ENCODE measurements at places on chromosomes 1 and 21.
A peak's percentile ranks its signal among the peaks of the same experiment; 100 is the strongest.

DNA sequence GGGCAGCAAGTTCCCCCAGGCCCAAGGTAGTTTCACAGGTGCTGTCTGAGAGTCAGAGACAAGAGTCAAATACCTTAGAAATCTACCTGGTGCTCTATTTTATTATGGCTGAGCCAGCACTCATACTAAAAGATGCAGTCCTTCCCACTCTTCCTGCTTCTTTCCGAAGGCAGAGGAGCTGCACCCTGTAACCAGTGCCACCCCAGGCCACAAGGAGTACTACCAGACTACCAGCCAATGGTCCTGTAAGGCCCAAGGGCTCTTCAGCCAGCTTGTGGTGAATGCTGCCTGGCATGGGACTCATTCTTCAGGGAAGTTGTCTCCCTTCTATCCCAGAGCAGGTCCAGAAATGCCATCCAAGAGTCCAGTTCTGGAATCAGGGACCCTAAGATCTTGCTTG is 203.8 kb upstream of the DUSP10 start:
- no peak for DNase-seq

DNA sequence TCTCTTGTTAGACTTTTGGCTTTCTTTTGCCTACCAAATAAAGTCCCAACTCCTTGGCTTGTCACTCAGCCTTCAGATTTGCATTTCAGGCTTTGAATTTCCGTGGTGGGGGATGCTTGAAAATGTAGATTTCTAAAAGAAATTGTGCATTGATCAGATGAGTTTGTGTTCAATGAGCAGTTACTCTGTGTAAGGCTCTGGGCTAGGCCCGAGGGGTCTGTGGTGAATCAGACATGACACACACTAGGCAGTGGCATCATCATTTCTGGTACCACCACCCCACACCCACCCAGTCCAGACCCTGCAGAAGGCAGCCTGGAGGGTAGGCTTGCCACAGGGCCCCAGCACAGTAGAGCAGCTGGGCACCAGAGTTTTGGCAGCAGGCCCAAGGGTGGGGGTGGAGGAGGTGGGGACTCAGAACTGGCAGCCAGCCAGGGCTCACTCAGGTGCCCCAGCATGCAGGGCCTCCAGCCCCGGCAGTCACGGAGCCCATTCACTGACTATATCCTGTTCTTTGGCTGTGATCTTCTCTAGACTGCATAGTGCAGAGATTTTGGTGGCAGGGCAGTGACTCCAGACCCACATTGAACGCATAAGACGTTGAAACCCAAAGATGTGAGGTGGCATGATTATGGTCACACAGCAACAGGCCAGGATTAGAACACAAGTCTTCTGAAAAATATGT is 97.2 kb upstream of the ARTN start:
- no peak for DNase-seq

DNA sequence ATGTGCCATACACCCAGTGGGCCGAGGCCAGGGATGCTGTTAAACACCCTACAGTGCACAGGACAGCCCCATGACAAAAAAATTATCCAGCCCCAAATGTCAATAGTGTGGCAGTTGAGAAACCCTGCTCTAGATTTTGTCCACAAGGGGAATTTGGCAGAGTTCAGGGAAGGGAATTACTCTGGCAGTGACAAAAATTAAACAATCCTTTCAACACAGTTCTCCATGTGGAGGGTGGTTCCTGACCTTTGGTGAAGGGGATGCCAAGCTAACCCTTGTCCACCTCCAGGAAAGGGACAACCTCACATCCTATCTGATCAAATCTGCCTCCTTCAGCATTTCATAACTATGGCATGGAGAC is 28.4 kb upstream of the CD84 start:
- DNase-seq, result no peak

GRCh38 chr1:161962091-161962887 is 61.4 kb downstream of the OLFML2B start:
- peak; percentile 18 for DNase-seq

DNA sequence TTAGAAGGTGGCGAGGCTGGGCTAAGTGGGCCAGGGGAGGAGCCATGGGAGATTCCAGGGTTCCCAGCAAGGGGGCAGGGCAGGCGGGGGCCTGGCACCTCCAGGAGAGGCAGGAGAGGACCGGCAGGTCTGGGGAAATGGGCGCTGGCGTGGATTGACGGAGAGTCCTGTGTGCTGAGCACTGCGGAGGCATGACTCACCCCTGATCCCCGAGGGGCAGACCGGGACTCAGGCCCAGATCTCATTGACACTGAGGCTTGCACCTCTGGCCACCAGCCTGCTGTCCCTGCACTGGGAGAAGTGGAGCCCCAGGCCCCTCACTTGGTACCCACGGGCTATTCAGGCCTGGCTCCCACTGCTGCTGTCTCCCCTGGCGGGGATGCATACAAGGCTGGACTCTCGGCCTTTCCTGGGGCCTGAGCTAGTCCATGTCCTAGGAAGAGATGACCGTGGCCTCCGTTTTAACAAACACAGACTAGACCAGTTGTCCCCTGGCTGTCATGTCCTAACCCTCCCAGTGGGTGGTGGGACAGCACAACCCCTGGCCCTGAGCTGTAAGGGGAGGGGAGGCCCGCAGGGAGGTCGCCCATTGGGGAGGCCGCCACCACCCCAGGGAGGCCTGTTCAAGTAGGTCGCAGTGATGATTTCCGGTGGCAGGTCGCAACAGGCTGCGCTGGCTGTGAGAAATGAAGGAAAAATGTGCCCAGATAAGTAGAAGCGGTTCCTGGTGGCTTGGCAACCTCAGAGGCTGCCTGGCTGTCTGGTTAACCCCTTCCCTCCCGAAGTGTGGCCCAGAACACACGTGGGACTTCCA is 39.7 kb downstream of the RIPK4 start:
- no peak for DNase-seq

- DNase-seq, result no peak
Observed at GRCh38 chr1:1677718-1678580, 14.6 kb downstream of the SLC35E2B start.

GRCh38 chr1:24888971-24889676 is 41.0 kb downstream of the RUNX3 start:
- no peak for DNase-seq

DNA sequence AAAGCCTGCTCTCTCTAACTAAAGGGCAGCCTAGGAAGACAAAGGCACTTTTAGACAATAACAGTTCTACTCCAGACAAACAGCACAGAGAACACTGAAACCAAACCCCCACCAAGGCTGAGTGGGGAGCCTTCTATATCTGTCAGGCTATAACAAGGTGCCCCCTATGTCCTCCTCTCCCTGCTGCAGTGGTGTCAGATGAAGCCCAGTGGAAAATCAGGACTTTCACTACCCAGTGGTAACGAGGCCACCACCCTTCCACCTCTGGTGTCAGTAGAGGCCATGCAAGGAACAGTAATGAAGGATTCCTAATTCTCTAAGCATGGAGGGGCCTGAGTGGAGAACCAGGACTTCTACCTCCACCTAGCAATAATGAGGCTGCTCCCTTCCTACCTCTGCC is 83.7 kb downstream of the ZSWIM5 start:
- DNase-seq, result no peak

- DNase-seq, result no peak
Observed at GRCh38 chr1:84825161-84825560, 67.8 kb downstream of the LPAR3 start.

DNA sequence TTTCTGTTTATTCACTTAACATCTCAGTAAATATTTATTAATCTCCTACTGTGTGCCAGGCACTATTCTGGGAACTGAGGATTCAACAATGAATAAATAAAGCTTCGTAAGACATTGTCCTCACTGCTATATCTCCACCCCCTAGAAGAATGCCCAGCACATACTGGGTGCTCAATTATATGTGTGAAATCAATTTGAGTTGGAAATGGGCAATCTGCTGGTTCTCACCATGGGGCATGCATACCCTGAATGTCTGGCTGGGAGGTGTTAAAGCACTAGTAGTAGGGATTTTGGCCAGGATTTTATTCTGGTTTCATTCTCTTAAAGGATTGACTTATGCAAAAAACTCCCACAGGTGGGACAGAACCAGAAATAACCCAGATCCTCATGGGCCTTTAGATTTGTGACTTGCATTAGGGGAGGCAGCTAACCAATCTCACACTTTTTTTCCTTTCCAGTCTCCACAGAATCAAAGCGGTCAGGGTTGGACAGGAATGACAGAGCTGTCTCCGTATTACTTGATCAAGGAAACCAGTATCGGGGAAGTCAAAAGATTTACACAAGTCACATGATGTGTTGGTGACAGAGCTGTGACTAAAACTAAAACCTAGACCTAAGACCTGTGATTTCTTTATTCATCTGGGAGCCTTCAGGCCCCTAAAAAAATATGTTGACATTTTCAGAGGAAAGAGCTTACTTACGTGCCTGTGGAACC is 12.8 kb downstream of the GFI1 start:
- DNase-seq, result no peak

DNA sequence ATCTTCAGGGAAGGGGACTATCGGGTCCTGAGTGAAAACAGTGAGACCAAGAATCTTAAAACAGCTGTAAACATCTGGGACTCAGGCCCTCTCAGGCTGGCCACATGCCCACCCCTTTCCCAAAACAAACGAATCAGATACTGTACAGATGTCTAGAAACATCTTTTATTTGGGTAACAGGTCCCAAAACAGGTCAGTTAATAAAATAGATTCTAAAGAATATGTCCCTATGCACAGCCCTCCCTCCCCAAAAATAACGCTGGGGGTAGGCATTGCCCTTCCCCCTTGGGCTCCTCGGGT is 499 bp upstream of the CRTC2 start:
- DNase-seq, result no peak

DNA sequence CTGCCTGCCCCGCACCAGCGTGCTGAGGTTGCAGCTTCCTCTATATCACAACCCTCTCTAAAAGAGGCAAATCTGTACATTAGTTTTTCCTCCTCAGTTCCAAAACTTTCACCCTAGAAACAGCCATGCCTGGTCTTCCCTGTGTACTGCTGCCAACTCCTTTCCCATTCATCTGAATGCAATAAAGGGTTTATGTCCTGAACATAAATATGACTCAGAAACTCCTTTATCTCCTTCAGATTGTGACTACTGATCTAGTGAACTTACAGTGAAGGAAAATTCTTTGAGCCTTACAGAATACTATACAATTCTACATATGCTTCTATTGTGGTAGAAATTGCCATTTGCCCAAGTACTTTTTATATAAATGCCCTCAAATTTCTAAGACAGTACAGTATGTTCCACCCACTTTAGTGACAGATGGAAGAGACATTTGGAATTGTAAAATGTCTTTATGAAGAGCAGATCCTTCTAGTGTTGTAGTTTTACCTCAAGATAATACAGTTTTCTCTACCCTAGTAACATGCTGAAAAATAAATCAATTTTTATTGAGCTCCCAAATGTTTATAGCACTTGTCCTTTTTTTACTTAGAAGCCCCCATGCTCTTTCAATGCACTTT is 345.1 kb upstream of the SNX7 start:
- DNase-seq, result no peak

DNA sequence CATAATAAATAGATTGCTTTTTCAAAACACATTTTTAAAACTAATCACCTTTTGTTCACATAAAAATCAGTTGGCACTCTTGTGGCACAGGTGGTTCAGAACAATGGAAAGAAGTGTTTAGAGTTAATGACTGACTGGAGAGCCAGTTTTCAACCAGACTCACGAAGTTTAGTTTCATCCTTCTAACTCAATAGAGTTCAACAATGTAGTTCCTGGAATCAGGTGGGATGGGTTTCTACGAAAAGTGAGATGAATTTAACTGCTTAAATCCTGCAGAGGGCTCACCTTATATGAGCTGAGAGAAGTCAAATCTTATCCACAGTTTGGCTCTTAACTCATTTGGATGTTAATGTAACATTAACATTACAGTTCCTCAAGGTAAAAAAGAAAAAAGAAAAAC is 116.5 kb downstream of the SMYD2 start:
- no peak for DNase-seq

- DNase-seq, result no peak
Observed at GRCh38 chr1:118258975-118259374, 73.9 kb upstream of the SPAG17 start.

DNA sequence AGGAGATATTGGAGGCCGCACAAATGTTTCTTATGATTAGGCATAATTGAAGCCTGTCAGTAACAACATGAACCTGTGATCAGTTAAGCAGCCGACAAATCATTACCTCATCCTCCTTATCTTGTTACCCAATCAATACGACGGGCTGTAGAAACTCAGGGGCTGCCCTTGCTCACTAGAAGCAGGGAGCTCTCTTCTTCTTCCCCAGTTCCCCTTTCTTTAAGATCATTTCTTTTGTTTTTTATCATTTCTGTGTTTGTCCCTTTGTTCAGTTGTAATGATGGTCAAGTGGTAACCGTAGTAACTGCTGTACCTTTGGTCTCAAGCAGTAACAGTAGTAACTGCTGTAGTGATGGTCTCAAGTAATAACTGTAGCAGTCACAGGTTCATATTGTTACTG is 13.8 kb upstream of the FCGR2A start:
- no peak for DNase-seq

GRCh38 chr1:154276797-154277196 is 4.4 kb downstream of the HAX1 start:
- DNase-seq, result no peak
